H1 (cell line): ENCODE measurements at places on chromosomes 6 and 20. TPM values are rescaled to one million over a fixed set of nuclear protein-coding genes. Genes with fewer than 3 reads are reported as not detected.

- peak overlapping the region; percentile 36 for H3K4me3 ChIP-seq
- no peaks in the 10 kb centered on the region for H3K36me3 ChIP-seq
- H3K4me1 ChIP-seq: peaks cover 42% of the 10 kb centered on the region
- peak overlapping the region; percentile 61 for H3K27ac ChIP-seq
- no peak for DNase-seq
- H3K27me3 ChIP-seq: no peaks in the 10 kb centered on the region
Observed at GRCh38 chr20:53739799-53740785, 146.5 kb upstream of the ZNF217 start.

- no peaks in the 10 kb centered on the region for H3K4me1 ChIP-seq
- no peak for DNase-seq
- no peaks in the 10 kb centered on the region; the same call in 1 of the 2 replicates for H3K36me3 ChIP-seq
- H3K27ac ChIP-seq: no peak overlapping the region
- no peak overlapping the region for H3K4me3 ChIP-seq
Observed at GRCh38 chr6:3297909-3298308, 39.2 kb downstream of the PSMG4 start.

GRCh38 chr6:162973980-162974379 is 246.2 kb downstream of the PACRG start:
- H3K36me3 ChIP-seq: no peaks in the 10 kb centered on the region
- no peak for DNase-seq
- H3K27ac ChIP-seq: no peak overlapping the region

- no peak overlapping the region for H3K4me3 ChIP-seq
- DNase-seq: no peak
- H3K4me1 ChIP-seq: peaks cover 34% of the 10 kb centered on the region
- H3K27ac ChIP-seq: no peak overlapping the region
- no peaks in the 10 kb centered on the region for H3K27me3 ChIP-seq
Observed at GRCh38 chr6:15368186-15368585, 122.3 kb downstream of the JARID2 start.

GRCh38 chr20:5535125-5535756 is 215.0 kb upstream of the SHLD1 start:
- H3K27me3 ChIP-seq: no peaks in the 10 kb centered on the region
- H3K4me1 ChIP-seq: no peaks in the 10 kb centered on the region
- no peaks in the 10 kb centered on the region for H3K36me3 ChIP-seq
- no peak for DNase-seq
- H3K27ac ChIP-seq: no peak overlapping the region

- H3K27me3 ChIP-seq: no peaks in the 10 kb centered on the region
- no peak overlapping the region for H3K27ac ChIP-seq
- peaks cover 68% of the 10 kb centered on the region for H3K36me3 ChIP-seq
- peaks cover 6% of the 10 kb centered on the region for H3K4me1 ChIP-seq
- DNase-seq: no peak
Observed at GRCh38 chr6:89670935-89671565, 32.5 kb upstream of the LYRM2 start.

DNA sequence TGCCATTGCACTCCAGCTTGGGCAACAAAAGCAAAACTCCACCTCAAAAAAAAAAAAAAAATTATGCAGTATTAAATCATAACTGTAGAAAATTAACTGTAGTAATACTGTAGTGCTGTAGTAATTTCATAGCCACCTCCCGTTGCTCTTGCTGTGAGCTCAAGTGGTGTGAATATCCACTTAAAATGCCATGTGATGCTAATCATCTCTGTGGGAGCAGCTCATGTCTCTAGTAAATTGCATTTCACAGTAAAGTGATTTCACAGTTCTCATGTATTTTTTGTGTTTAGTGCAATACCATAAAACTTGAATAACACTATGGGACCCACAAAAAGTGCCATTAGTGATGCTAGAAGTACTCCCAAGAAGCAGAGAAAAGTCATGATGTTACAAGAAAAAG is 14.4 kb upstream of the FAM217A start:
- no peak overlapping the region for H3K27ac ChIP-seq
- H3K36me3 ChIP-seq: no peaks in the 10 kb centered on the region
- H3K27me3 ChIP-seq: no peaks in the 10 kb centered on the region
- DNase-seq: no peak
- H3K4me3 ChIP-seq: no peak overlapping the region

- no peaks in the 10 kb centered on the region for H3K36me3 ChIP-seq
- H3K4me3 ChIP-seq: no peak overlapping the region
- no peak overlapping the region for H3K27ac ChIP-seq
- DNase-seq: no peak
Observed at GRCh38 chr20:4225745-4226144, 210.4 kb upstream of the RNF24 start.

GRCh38 chr6:138105446-138105845 is 1.8 kb downstream of the PERP start:
- H3K4me1 ChIP-seq: peaks cover 3% of the 10 kb centered on the region; the same call in 1 of the 2 replicates
- peak overlapping the region; percentile 3; the same call in 1 of the 2 replicates for H3K27ac ChIP-seq
- peaks cover 9% of the 10 kb centered on the region; the same call in 1 of the 2 replicates for H3K27me3 ChIP-seq
- peak overlapping the region; percentile 73 for H3K4me3 ChIP-seq
- no peak for DNase-seq

GRCh38 chr6:43575105-43575771 is 600 bp downstream of the XPO5 start:
- no peak for DNase-seq
- no peaks in the 10 kb centered on the region; the same call in 1 of the 2 replicates for H3K4me1 ChIP-seq
- H3K27ac ChIP-seq: peak overlapping the region; percentile 23; the same call in 1 of the 2 replicates
- H3K36me3 ChIP-seq: peaks cover 6% of the 10 kb centered on the region
- H3K4me3 ChIP-seq: peak overlapping the region; percentile 87
- no peaks in the 10 kb centered on the region for H3K27me3 ChIP-seq

- no peaks in the 10 kb centered on the region for H3K4me1 ChIP-seq
- no peak overlapping the region for H3K27ac ChIP-seq
- DNase-seq: no peak
- no peak overlapping the region for H3K4me3 ChIP-seq
- H3K36me3 ChIP-seq: peaks cover 82% of the 10 kb centered on the region
- no peaks in the 10 kb centered on the region for H3K27me3 ChIP-seq
Observed at GRCh38 chr20:41411391-41411847, 44.8 kb upstream of the EMILIN3 start.

DNA sequence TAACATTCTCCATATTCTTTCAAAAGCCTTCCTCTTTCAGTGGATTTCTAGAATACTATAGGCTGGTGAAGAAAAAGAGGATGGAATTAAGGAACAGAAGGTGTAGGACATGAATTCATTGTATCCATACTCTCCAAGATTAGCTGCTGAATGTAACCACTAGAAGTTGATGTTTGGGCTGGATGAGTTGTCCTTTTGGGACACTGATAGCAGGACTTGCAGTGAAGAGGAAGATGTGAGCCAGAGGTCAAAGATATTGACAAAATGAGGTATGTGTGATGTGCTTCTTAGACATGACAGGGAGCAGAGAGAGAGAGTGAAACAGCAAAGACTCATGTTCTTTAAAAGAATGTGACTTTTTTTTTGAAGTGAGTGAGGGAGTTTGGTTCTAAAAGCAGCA is 134.3 kb upstream of the MAN1A1 start:
- no peak for DNase-seq
- no peaks in the 10 kb centered on the region for H3K36me3 ChIP-seq

DNA sequence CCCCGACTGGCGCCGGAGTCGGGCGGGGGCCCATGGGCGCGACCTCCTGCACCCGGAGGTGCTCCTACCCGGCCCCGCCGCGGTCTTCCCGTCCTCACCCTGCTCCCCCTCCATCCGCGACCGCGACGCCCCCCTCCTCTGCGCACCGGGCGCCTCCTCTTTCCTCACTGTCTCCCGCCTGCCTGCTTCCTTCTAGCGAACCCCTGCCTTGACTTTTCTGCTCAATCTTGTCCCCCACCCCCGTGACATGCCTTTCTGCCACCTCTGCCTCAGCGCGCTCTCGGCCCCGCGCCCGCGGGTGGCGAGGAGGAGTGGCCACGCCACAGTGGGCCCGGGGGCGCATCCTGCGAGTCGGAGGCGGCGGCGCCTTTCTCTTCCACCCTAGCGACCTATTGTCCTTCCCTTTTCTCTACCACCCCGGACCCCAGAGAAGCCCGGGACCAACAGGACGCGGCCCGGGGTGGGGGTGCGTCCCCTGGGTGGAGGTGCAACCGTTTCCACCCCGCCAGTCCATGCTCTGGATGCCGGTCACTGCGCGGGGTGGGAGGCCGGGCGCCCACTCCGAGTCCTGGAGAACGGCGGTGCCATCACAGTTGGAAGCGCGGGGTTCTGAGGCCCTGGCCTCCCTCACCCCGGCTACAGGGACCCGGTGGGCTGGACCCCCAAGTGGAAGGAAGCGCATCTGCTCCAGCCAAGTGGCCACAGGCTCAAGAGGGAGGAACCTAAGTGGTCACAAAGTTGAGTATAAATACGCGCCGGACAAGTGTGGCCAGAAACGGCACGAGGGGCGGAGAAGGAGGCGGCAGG is 2.0 kb downstream of the PDE10A start:
- H3K27ac ChIP-seq: no peak overlapping the region
- DNase-seq: no peak
- peaks cover 19% of the 10 kb centered on the region for H3K4me1 ChIP-seq

- H3K4me3 ChIP-seq: peak overlapping the region; percentile 21; the same call in 1 of the 2 replicates
- no peaks in the 10 kb centered on the region for H3K27me3 ChIP-seq
- H3K4me1 ChIP-seq: peaks cover 12% of the 10 kb centered on the region
Observed at GRCh38 chr20:62624325-62624690, 18.0 kb upstream of the SLCO4A1 start.

GRCh38 chr20:39468703-39469102 is 506.6 kb downstream of the DHX35 start:
- no peaks in the 10 kb centered on the region for H3K27me3 ChIP-seq
- DNase-seq: no peak
- no peak overlapping the region for H3K4me3 ChIP-seq
- H3K4me1 ChIP-seq: no peaks in the 10 kb centered on the region
- no peak overlapping the region for H3K27ac ChIP-seq

- H3K4me1 ChIP-seq: peaks cover 7% of the 10 kb centered on the region
- H3K36me3 ChIP-seq: peaks cover 86% of the 10 kb centered on the region
- no peak overlapping the region for H3K4me3 ChIP-seq
Observed at GRCh38 chr20:37229357-37229756, 32.3 kb downstream of the GHRH start.

DNA sequence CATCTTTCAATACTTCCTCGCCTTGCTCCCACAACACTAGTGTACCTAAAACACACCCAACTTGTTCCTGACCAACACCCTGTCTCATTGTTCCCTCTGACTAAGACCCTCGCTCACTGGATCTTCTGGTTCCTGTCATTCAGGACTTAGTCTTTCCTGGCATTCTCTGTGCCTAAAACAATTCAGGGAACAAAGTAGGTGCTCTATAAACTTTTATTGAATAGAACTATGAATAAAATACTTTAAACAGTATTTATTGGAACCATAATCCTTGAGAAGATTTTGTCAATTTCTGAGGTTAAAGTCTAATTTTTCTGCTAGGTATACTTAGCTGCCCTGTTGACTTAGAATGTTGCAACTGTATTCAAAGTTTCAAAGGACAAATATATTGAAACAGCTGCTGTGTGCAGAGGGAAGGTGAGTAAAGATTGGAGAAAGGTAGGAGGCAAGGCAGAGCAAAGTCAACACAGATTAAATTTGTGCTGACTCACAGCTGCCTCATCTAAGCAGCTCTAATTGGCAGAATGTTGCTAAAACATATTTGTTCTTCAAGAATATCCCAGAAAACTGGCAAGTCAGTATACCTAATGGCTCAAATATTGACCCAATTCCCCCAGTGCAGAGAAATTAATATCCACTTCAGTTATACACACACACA is 37.6 kb downstream of the GSTA2 start:
- no peaks in the 10 kb centered on the region for H3K4me1 ChIP-seq
- no peak overlapping the region for H3K27ac ChIP-seq
- no peaks in the 10 kb centered on the region for H3K36me3 ChIP-seq
- no peak overlapping the region for H3K4me3 ChIP-seq

DNA sequence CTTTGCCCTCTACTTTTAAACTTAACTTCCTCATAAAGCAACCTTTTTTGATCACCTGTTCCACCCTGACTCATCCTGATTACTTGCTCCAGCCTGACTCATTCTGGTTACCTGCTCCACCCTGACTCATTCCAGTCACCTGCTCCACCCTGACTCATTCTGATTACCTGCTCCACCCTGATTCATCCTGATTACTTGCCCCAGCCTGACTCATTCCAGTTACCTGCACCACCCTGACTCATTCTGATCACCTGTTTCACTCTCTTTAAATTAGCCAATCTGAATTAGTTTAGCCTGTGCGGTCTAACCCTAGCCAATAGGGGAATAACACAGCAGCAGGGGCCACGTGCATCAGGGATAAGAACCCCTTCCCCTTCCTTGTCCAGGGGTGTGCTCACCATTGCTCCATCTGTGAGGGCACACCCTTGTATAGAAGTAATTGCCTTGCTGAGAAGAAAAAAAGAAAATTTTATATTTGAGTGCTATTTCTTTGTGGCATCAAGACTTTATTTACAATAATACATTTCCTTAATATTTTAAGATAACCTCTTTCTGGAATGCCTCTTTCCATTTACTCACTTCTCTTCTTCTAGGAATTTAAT is 17.9 kb downstream of the HLA-G start:
- no peak overlapping the region for H3K27ac ChIP-seq
- no peaks in the 10 kb centered on the region for H3K27me3 ChIP-seq
- no peak overlapping the region for H3K4me3 ChIP-seq

DNA sequence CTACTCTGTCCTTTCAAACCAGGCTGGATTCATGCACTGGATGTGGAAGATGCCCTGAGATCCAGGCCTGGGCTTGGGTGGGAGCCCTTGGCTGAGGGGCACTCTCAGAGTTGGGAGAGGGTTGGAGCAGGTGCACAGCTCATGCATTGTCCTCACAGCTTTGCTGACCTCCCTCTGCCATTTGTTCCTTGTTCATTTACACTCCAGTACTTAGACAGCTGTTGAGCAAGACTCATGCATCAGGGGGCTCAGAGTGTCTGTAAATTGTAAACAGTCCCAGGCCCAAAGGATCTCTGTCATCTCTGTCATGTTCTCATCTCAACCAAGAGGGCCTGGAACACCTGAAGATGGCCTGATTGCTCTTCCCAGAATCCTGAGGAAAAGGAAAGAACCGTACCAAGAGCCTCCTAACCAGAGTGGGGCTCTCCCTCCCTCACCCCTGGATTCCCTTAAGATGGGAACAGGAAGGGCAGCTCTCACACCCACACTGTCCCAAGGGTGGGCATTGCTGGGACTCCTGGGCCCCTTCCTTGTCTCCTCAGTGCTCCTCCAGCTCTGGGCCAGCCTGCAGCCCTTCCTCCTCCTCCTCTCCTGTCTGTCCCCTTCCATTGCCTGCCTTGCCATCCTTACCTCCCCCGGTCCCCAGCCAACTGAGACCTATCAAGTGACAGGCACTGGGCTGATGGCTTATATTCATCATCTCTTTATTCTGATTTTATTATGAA is 132.9 kb downstream of the FOXO3 start:
- no peak for DNase-seq
- no peak overlapping the region for H3K4me3 ChIP-seq
- H3K27me3 ChIP-seq: no peaks in the 10 kb centered on the region
- no peaks in the 10 kb centered on the region for H3K36me3 ChIP-seq
- H3K27ac ChIP-seq: no peak overlapping the region
- H3K4me1 ChIP-seq: no peaks in the 10 kb centered on the region

The ID4 gene
- 8.3 and 8.8 TPM in 2 replicates for total RNA-seq

The FLOT1 gene
- total RNA-seq: 85.4 and 87.5 TPM in 2 replicates

The NOP56 gene
- total RNA-seq: 668 and 677 TPM in 2 replicates

The ZNF391 gene
- total RNA-seq: 12.4 and 13.0 TPM in 2 replicates

The ZNF334 gene
- total RNA-seq: 15.9 and 17.8 TPM in 2 replicates

The PTCRA gene
- not detected in 2 replicates for total RNA-seq

The BMP7 gene
- 7.2 and 9.2 TPM in 2 replicates for total RNA-seq

The PNPLA1 gene
- not detected in 2 replicates for total RNA-seq

The CRIP3 gene
- 37.6 and 46.3 TPM in 2 replicates for total RNA-seq

The CDSN gene
- total RNA-seq: not detected in 2 replicates

The GPR6 gene
- 0.27 and 0.37 TPM in 2 replicates for total RNA-seq

The DLK2 gene
- total RNA-seq: 0.37 and 0.67 TPM in 2 replicates

The HLA-DQB1 gene
- 1.2 and 1.4 TPM in 2 replicates for total RNA-seq

The WFDC11 gene
- not detected in 2 replicates for total RNA-seq

The XKR7 gene
- total RNA-seq: 1.8 and 2.4 TPM in 2 replicates

The SPTLC3 gene
- total RNA-seq: 0.42 and 0.82 TPM in 2 replicates

The ABHD12 gene
- total RNA-seq: 59.5 and 60.5 TPM in 2 replicates
